ENCODE measurements at places on chromosomes 2 and 18.

DNA sequence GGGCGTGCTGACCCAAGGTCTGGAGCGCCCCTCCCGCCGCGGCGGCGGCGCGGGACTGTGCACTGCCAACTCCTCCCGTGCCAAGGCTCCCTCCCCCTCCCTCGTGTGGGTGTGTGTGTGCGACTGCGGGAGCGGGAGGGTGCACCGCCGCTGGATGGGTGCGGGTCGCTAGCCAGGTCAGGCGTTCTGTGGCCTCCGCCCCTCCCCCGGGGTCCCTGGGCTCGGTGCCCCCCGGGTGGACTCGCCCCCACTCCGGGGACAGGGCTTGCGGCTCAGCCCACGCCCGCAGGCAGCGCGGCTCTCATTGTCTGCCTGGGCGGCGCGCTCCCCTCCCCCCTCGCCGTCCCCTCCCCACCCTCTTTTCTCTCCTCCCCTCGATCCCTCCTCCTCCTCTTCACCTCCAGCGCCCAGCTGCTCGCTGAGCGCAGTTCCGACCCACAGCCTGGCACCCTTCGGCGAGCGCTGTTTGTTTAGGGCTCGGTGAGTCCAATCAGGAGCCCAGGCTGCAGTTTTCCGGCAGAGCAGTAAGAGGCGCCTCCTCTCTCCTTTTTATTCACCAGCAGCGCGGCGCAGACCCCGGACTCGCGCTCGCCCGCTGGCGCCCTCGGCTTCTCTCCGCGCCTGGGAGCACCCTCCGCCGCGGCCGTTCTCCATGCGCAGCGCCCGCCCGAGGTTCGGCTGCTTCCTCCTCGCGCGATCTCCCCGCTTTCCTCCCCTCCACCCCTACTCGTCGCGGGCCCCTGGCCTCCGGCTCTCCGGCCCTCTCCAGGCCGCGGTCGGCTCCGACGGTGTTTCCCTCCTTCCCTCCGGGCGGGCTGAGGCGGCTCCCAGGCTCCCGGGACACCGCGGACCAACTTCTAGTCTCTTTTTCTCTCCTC lies at the start of gene GATA6:
Gene GATA6 (plus strand): TSS at position 579 of the 878 bp plus-strand sequence. CDS start 1,556 bp downstream, outside the sequence.
- DNase-seq = no peak

DNA sequence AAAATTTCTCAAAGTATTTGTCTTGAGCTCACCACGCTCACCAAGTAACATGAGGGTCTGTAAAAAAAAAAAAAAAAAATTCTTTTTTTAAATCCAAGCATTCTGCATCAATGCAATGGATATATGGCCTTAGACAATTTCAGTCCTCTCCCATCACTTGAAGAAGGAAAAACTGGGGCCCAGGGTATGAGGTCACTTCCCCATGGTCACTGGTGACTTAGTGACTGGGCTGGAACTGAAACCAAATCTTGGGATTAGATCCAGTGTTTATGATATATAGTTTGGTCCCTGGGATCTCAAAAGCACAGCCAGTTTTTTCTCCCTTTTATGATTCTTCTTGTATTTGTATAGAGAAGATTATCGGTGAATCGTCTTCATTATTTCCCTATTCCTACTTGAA lies 477.9 kb upstream of the TNP1 start:
- no peak for DNase-seq

GRCh38 chr2:83273322-83273721 lies 1185.8 kb downstream of the SUCLG1 start:
- DNase-seq = no peak

- DNase-seq = no peak
These were observed 161.2 kb upstream of the EPAS1 start for GRCh38 chr2:46135958-46136357.

All from activated CD4-positive, CD25-positive, alpha-beta regulatory T cell treated with anti-CD3 and anti-CD28 coated beads, Interleukin-2, amount 50 U/mL, for 16 hours (primary cell).